SK-N-SH (cell line): ENCODE measurements at places on chromosomes 11 and 22. TPM values are rescaled to one million over a fixed set of nuclear protein-coding genes. Genes with fewer than 3 reads are reported as not detected.

SLC6A5 gene
- not detected in 2 replicates for polyA plus RNA-seq

OR52E4 gene
- polyA plus RNA-seq = not detected in 2 replicates

DNA sequence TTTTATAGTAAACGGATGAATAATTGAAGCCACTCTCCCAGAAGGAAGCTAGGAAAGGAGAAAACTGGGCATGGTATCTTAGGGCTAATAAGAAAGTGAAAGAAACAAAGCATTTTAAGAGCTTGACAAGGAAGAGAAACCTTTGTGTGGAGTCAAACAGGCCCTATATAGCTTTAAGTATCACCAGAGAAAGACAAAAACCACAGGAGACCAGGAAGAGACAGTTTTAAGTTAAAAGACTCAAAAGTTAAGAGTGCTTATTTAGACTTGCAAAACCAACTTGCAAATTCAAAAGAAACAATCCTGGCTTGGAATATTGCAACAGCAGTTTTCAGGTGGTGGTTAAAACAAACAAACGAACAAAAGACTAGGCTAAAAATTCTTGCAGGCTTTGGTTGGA lies 3.4 kb downstream of the PAK1 start:
- no peak for DNase-seq

GRCh38 chr11:100863080-100863581 lies 176.0 kb downstream of the ARHGAP42 start:
- no peak for DNase-seq

DNA sequence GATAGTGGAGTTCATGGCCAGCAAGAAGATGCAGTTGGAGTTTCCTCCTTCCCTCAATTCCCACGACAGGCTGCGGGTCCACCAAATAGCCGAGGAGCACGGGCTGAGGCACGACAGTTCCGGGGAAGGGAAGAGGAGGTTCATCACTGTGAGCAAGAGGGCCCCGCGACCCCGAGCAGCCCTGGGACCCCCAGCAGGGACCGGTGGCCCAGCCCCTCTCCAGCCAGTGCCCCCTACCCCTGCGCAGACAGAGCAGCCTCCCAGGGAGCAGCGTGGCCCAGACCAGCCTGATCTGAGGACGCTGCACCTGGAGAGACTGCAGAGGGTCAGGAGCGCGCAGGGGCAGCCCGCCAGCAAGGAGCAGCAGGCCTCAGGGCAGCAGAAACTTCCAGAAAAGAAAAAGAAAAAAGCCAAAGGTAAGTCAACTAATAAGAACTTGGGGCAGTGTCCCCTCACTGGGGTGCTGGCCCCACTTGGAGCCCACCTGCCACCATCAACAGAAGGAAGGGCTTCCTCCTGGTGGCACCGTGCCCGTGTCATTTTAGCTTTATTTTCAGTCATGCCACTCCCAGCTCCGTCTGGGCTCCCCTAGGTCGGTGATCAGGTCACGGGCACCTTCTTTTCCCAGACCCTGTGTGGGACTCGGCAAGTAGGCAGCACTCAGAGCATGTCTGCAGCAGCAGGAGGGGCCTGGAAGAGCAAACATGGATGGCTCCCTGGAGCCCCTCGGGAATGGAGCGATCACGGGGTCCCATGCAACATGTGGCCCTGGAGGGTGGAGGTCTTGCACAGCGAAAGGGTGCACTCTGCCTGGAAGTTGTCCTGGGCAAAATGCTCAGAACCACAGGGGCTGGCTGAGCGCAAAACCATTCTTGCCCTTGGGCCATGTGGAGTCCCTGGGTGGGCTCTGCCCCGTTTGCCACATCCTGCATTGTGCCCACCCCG lies 33.3 kb downstream of the IGHMBP2 start:
- DNase-seq = no peak
